DMS79 treated with DMSO at 0.1 percent for 48 hours (cell line): ENCODE measurements at places on chromosomes 7 and 10.

DNA sequence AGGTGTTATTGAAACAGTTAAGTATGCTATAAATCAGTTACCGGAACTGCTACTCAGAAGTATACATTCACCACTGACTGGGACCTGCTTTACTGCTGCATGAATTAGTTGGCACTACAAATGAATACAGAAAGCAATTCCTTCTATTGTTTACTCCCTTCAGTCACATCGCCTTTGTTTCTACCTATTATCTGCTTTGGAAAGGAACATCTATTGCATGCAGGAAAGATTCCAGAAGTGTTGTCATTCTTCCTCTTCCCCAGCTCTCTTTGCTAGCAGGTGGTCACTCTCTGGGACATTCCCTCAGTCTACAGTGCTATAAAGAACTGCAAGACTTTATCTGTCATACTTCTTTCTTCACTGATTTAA lies 131.3 kb downstream of the ANK3 start:
- DNase-seq = no peak

DNA sequence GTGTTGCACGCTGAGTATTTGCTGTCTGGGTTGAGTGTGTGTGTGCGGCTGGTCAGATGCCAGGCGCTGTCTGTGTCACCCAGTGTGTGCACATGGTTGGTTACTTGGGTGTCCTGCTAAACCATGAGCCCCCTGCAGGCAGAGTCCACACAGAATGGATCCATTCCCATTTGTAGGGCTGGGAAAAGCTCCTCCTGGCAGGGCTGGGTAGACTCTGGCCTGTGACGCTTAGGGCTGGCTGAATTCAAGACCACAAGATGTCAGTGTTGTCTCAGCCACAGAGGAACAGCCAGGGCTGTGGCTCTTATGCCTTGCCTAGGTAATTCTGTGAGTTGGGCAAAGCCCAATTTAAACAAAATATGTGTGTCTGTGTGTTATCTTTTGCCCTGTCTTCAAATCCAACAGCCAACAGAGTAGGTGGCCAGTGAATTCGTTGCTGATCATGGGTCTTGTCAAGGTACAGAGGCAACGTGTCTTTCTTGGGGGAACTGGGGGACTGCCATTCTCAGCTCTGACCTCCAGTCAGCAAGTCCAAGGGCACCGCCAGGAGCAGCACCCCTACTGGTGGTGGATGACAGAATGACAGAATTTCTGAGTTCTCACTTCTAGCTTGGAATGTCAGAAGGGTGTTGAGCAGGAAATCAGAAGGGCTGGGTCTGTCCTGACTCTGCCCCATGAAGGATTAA lies 285.1 kb downstream of the CCSER2 start:
- peak; percentile 6 for DNase-seq

- DNase-seq = no peak
These were observed 1164.7 kb upstream of the AUTS2 start for GRCh38 chr7:68433462-68434070.

DNA sequence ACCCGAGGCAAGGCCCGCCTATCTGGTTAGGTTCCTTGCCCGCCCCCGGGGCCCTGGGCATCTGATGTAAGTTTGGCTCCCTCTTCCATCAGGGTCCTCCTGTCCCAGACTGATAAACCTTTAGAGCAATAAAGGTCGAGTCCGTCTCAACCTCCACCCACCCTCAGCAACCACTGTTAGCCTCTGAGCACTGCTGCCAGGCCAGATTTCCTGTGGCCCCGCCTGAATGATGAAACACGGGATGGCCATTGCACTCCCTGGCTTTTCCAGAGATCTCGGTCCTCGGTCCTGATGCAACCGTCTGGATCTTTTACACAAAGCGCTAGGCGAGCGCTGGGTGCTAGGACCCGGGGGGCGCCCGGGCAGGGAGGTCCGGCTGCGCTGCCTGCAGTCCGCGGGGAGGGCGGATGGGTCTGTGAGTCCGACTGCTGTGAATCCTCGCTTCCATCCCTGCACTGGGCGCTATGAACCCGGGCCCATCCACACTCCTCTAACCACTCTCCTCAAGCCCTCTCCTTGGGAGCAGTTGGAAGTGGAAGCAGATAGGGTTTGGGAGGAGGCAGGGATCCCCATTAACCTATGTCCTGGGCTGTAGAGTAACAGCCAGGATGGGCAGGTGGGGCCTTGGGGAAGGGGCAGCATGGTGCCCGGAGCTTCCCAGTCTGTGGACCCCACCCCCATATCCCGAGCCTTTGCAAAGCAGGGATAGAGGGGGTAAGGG lies 875 bp upstream of the DDIT4 start:
- peak; percentile 39 for DNase-seq

GRCh38 chr10:121373411-121373810 lies 224.8 kb downstream of the FGFR2 start:
- no peak for DNase-seq

GRCh38 chr7:69839782-69840181 lies 241.5 kb downstream of the AUTS2 start:
- DNase-seq = no peak

GRCh38 chr7:152459724-152460251 lies 24.0 kb upstream of the KMT2C start:
- DNase-seq = peak; percentile 91

GRCh38 chr7:131529617-131530016 lies 26.8 kb downstream of the PODXL start:
- no peak for DNase-seq

GRCh38 chr7:51158211-51158610 lies 158.4 kb downstream of the COBL start:
- DNase-seq = no peak
